Activated CD8-positive, alpha-beta memory T cell treated with anti-CD3 and anti-CD28 coated beads, Interleukin-2, amount 50 U/mL, for 48 hours (primary cell): ENCODE measurements at places on chromosomes 4 and X.

DNA sequence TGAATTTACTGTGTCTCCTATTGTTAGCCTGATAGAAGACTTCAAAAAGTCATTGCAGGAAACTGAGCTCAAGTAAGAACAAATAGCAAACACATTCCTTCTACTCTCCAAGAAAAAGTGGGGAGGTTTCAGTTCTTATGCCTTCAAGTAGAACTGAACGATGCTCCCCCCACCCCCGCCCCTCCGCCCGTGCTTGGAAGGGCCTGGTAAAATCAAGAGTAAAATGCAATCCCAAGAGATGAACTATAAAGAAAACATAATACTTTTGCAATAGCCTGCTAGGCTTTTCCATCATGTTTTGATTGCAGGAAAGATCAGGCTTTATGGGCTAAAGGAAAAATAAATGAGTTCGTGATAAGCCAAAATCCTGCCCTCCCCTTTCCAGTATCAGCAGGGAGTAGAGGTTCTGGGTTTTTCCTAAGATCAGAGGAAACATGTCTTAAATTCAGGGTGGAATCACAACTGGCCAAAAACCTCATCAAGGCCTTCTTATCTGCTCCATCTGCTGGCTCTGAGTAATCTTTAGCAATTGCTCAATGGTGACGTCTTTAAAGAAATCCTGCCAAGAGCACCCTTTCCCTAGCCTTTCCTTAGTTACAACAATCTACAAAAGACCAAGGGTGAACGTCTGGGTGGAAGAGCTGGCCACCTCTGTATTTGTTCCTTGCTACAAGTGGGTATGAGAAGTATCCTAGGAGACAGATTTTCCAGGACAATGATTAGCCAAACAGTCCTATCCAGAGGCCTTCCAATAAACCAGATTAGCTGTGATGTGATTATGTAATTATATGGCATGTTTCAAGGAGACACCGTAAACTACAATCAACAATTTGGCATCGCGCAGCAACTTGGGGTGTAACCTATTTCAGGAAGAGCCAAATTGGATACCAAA lies 66.3 kb upstream of the FAM9C start:
- no peak for DNase-seq

- no peak for DNase-seq
Measured at GRCh38 chr4:139887962-139888735, 222.5 kb downstream of the MGST2 start.

- DNase-seq, result no peak
Measured at GRCh38 chr4:106096454-106096853, 201.2 kb downstream of the NPNT start.

DNA sequence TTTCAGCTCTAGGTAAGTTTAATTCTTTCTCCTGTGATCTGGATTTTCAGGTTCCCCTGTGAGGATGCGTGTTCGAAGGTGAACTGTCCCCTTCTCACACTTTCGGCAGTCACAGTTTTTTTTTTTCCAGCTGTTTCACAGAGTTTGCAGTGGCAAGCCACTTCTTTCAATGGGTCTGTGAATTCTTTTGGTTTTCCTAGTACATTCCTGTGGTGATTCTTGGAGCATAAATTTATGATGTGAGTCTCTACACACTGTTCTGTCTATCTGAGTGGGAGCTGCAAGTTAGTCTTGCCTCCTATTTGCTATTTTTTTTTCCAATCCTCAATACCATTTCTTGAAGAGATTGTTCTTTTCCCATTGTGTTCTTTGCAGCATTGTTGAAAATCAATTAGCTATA lies 595.5 kb downstream of the RAPGEF2 start:
- DNase-seq, result no peak

DNA sequence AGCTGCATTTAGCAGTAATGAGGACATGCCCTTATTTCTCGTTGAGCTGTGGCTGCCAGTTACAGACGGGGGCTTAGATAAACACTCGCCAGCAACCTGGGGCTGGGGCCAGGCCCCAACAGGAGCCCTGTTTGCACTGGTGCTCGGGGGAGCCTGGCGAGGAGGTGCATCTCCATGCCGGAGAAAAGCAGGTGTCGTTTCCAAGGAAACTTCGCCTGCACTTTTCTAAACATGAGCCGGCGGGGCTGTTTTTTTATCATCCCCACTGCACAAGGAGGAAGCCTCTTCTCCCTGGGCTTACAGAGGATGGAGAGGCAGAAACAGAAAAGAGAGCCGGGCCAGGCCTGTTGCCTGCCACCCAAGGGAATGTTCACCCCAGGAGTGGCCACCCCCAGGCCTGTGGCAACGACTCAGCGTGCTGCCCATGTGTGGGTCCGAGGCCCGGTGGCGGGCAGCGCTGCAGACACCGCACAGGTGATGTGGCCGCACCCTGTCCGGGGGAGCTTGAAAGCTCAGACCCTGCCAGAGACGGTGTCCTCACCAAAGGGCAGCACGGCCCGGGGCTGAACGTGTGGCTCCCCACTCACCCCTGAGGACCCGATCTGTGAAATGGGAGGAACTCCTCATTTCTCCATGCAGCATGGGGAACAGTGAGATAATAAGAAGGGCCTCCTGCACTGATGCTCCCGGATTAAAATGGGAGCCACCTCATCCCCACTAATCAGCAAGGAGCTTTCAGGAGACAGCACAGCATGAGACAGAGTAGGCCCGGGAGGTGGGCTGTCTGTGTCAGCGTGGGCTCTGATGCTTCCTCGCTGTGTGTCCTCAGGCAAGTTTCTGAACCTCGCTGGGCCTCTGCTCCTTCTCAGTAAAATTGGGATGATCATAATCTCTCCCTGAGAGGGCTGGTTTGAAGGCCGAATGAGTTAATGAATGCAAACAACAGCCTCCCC lies 33.8 kb upstream of the ADRA2C start:
- no peak for DNase-seq

GRCh38 chr4:69909195-69909594 lies 21.7 kb upstream of the CSN1S1 start:
- DNase-seq, result no peak

GRCh38 chr4:82780752-82781231 lies 17.8 kb downstream of the SCD5 start:
- DNase-seq, result peak; percentile 1

- no peak for DNase-seq
Measured at GRCh38 chr4:183200453-183200852, 101.4 kb downstream of the WWC2 start.

DNA sequence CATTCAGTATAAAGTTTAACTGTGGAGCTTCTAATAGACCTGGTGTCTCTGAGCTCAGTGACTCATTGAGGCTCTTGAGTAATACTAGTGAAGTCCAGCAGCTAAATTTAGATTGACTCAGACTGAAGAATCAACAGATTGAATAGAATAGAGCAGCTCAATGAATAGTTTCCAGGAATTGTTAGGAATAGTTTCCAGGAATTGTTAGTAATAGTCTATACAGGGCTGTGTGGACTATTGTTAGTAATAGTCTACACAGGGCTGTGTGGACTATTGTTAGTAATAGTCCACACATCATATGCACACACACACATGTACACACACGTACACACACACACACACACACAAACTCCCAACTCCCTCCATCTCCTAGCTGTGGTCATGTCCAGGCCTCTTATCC lies 3.0 kb downstream of the GIMD1 start:
- no peak for DNase-seq

- DNase-seq, result no peak
Measured at GRCh38 chr4:93373893-93374860, 454.4 kb upstream of the ATOH1 start.
